ENCODE measurements at places on chromosomes 3 and 15.

- DNase-seq, result no peak
Measured at GRCh38 chr3:39448506-39449233, 18.8 kb upstream of the MOBP start.

DNA sequence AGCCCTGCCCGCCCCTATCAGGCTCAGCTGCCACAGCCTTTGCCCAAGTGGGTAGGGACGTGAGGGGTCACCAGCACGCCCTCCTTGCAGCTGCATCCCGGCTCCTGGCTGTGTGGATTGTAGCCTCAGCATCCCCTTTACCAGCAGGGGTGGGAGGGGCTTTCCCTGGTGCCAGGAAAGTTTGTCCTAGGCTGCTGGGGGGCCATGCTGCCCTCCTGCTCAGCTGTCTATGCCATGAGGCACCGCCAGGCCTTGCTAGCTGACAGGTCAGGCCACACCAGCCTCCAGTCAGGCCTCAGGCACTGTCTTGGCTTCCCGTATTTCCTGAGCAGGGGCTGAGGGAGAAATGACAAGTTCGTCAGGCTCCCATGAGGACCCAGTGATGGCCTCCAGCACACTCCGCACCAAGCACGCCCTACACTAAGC lies 32.3 kb downstream of the TKT start:
- DNase-seq, result no peak

GRCh38 chr3:9098716-9099675 lies 135.7 kb upstream of the RAD18 start:
- DNase-seq, result no peak

- no peak for DNase-seq
Measured at GRCh38 chr3:173552526-173552925, 155.0 kb downstream of the NLGN1 start.

DNA sequence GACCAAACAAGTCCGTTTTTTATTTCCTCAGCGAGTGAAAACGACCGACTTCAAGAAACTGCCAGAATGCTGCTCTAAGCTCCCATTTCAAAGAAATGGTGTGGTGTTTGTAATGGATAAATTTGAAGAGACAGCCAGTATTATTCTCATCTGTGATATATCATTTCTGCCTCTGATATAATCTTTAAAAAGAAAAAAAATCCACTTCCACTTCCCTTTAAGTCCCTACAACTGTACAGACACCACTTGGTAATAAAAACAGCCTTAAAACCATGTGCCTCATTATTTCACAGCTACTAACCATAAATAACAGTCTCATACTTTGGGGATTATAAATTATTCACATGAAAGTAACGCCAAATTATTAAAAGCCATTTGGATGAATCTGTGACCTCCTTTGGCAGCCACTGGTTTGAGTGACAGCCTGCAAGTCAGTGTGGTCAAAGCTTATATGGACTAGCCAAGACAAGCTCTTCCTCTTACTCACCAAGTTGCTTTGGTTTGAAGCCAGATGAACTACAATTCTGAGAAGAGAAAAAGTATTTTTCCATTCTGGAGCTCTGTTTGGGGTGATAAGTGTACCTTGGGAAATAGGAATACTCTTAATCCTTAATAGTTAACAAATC lies 168.0 kb downstream of the SHOX2 start:
- no peak for DNase-seq

- DNase-seq, result no peak
Measured at GRCh38 chr3:123390865-123391600, 57.9 kb downstream of the ADCY5 start.

GRCh38 chr15:52148403-52148802 lies 35.8 kb upstream of the BCL2L10 start:
- DNase-seq, result no peak

- DNase-seq, result peak; percentile 39
Measured at GRCh38 chr3:148075771-148076716, 621.7 kb upstream of the AGTR1 start.

- DNase-seq, result no peak
Measured at GRCh38 chr3:58203541-58203940, 7.2 kb downstream of the DNASE1L3 start.
